ENCODE measurements at places on chromosomes 11 and 22. TPM values are rescaled to one million over a fixed set of nuclear protein-coding genes. Genes with fewer than 3 reads are reported as not detected.

ELFN2 gene
- not detected for polyA plus RNA-seq

HSPB2 gene
- not detected for polyA plus RNA-seq

P2RY6 gene
- polyA plus RNA-seq = not detected

TMEM25 gene
- 24.0 TPM for polyA plus RNA-seq

PIWIL4 gene
- polyA plus RNA-seq = 0.59 TPM

DERL3 gene
- polyA plus RNA-seq = not detected

TRIM22 gene
- 121 TPM for polyA plus RNA-seq

HEPHL1 gene
- polyA plus RNA-seq = not detected

NCAM1 gene
- 0.06 TPM for polyA plus RNA-seq

MMP8 gene
- polyA plus RNA-seq = not detected

LRRC32 gene
- not detected for polyA plus RNA-seq

OR51B5 gene
- not detected for polyA plus RNA-seq

TEX12 gene
- not detected for polyA plus RNA-seq

BIRC2 gene
- polyA plus RNA-seq = 42.8 TPM

FIBIN gene
- not detected for polyA plus RNA-seq

OR52I2 gene
- not detected for polyA plus RNA-seq

CCS gene
- 42.4 TPM for polyA plus RNA-seq

KIF18A gene
- polyA plus RNA-seq = 0.48 TPM

BLID gene
- not detected for polyA plus RNA-seq

ST14 gene
- not detected for polyA plus RNA-seq

KRTAP5-4 gene
- not detected for polyA plus RNA-seq

MYO7A gene
- not detected for polyA plus RNA-seq

SSRP1 gene
- 48.9 TPM for polyA plus RNA-seq

C11orf21 gene
- polyA plus RNA-seq = 14.4 TPM

ROBO3 gene
- 3.6 TPM for polyA plus RNA-seq
